ENCODE measurements at places on chromosomes 16 and 17.

DNA sequence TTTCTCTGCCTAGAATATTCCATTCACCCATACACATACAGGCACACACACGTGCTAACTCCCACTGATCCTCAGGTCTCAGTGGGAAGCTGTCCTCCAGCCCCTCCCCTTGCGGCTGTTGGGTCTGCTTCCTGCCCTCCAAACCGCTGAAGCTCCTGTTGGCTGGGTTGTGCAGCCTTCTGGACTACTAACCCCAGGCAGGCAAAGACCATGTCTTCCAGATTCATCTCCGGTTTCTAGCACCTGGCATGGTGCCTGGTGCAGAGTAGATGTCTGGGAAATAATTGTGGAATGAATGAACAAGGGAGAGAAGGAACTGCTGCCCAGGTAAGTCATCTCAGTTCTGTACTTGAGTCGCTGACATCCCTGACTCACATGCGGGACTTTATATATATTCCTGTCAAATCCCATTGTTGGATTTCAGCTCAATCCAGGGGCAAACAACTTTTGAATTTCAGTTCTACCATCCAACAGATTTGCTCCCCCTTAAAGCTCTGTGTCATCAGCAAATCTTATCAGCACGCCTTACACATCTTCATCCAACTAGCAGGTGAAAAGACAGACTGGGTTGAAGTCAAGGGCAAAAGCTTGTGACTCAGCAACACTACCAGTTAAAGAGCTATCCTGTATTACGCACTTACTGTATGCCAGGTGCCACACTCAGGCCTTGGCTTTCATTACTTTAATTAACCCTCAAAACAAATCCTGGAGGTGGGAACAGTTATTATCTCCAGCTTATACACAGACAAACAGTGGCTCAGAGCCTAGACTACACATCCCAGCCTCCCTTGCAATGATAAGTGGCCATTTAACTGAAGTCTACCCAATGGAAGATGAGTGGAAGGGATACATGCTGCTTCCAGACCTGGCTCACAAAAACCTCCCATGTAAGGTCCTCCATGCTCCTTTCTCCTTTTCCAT lies 51.1 kb downstream of the SRCIN1 start:
- no peak for DNase-seq

GRCh38 chr17:73722165-73722564 lies 77.9 kb upstream of the SDK2 start:
- DNase-seq: no peak

- no peak for DNase-seq
Observed at GRCh38 chr17:41539071-41539492, 11.0 kb upstream of the KRT19 start.

GRCh38 chr16:35735403-35736251 lies 2276.2 kb downstream of the TP53TG3F start:
- DNase-seq: no peak

DNA sequence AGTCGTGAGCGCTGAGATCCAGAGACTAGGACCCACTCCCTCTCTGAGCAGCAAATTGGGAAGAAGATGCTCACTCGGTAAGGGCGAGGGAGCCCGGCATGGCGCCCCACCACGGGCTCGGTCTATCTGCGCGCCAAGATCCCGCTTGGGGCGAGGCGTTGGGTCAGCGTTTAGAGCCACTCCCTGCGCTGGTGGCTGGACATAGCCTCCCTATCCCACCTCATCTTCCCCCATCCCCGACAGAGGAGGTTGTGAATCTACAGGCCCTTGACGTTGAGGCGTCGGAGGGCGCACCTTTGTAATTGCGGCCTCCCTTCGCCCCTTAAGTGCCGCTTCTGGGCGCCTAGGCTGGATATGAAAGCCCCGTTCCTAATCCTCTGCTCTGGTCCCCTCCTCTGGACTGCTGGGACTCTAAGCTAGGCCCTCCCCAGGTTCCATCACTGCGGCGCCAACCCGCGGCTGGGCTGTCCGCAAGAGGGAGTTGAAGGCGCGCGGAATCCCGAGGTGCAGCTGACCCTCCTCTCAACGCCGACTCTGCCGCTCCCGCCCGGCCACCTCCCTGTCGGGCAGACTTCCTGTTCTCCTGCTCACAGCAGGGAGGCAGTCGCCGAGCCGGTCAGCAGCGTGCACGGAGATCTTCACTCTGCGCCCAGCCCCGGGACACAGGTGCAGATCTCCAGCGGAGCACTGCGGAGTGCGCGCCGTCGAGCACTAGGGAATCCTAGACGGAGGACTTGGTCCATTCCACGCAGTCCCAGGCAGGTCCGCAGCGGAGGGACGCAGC lies 16.1 kb upstream of the HOXB9 start:
- DNase-seq: no peak

- DNase-seq: no peak
Observed at GRCh38 chr16:47721006-47721637, 260.0 kb downstream of the PHKB start.

- DNase-seq: no peak
Observed at GRCh38 chr17:43442711-43443110, 41.1 kb upstream of the DHX8 start.

GRCh38 chr17:57745242-57745641 lies at the start of gene CCDC182:
TSS of gene CCDC182 (minus strand) at chr17:57745299. CDS start at chr17:57745272, 27 bp downstream.
- no peak for DNase-seq

GRCh38 chr17:71189493-71189831 lies 931.4 kb upstream of the SOX9 start:
- DNase-seq: no peak

DNA sequence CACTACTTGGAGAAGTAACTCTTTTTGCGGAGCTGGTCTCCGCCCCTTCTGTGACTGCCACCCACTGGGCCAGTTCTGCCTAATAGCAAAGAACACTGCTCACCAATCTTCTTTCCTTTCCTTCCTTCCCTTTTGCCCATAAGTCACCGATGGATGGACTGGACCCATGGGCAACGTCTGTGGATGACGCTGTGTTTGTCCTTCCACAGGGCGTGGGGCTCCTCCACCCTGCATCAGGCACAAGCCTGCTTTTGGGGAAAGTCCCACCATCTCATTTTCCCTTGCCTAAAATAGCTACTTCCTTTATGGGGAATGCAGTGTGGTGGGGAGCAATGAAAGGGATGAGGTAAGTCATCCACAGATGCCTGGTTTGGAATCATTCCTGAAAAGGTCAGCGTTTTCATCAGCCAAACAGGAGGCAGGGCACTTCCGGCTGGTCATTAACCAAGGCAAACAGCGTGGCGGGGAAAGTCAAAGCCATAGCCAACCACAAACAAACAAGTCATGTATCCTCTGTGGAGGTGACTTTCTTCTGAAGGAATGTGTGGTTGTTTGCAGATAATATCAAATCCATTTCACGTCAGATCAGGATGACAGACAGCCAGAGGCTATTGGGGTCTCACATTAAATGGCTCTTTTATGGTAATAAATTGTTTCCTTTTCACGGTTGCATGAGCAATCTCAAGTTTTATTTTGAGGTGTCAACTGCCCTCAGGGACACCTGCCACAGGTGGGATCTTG lies 30.7 kb upstream of the MED9 start:
- DNase-seq: peak; percentile 50

DNA sequence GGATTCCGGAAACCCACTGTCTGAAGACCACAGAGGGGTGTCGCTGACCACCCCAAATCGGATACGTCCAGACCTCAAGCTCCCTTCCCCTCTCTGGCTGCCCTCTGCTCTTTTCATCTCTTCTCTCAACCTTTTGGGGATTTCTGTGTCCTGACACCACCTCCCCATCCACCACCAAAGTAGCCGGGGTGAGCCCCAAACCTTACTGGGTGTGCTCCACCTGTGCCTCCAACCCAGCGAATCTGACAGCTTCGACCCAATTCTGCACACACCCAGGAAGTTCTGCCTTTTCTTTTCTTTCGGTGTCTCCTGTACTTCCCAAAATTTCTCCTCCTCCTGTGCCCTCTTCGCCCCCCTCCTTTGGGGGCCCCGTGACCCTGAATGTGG lies 534 bp downstream of the KCTD11 start:
- no peak for DNase-seq

- DNase-seq: no peak
Observed at GRCh38 chr16:89944773-89945172, 3.8 kb upstream of the DEF8 start.

- DNase-seq: no peak
Observed at GRCh38 chr16:3582276-3583165, 5.3 kb upstream of the NLRC3 start.

DNA sequence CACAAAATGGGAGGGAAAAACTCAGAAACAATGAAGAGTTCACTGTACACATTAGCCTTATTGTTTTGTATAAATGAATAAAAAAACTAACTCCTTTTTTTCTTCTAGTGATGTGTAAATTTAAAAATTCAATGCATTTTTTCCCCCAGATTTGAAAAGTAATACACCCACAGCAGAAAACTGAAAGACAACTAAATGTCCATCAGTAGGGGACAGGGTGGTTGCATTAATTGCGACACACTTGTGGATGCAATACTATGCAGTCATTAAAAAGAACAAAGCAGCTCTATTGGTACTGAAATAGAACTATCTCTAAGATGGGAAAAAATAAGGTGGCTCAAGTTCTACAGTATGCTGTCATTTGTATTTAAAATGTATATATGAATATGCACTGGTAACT lies 13.7 kb upstream of the WIPI1 start:
- DNase-seq: no peak

DNA sequence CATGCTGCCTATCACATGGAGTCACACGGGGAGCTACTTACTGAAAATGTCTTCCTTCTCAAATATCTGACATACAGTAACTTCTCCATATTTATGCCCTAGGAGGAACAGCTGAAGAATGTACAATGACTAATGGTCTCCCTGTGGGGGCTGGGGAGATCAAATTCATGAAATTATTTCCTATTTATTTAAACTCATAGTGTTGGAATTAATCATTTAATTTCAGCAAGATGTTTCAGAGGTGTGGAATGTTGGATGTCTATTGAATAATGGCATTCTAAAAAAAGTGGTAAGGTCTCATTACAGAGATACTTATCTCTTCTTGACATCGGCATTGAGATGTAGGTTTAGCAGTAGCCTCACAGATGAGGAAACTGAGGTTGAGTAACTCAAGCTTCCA lies 214.3 kb upstream of the CDH11 start:
- DNase-seq: peak; percentile 89

GRCh38 chr16:80006241-80007215 lies 406.0 kb upstream of the MAF start:
- DNase-seq: no peak

DNA sequence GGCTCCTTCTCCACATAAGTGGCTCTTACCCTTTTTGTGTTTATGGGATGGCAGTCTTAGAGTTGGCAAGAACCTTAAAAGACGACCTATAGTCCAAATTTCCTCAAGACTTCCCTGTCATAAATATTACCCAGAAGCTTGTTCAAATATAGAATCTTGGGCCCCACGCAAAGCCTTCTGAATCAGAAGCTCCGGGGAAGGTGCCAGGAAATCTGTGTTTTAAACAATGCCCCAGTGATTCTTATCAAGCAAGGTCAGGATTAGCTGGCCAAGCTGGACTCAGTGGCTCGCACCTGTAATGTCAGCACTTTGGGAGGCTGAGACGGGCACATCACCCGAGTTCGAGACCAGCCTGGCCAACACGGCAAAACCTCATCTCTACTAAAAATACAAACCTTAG lies 85.7 kb downstream of the TIMM22 start:
- no peak for DNase-seq

DNA sequence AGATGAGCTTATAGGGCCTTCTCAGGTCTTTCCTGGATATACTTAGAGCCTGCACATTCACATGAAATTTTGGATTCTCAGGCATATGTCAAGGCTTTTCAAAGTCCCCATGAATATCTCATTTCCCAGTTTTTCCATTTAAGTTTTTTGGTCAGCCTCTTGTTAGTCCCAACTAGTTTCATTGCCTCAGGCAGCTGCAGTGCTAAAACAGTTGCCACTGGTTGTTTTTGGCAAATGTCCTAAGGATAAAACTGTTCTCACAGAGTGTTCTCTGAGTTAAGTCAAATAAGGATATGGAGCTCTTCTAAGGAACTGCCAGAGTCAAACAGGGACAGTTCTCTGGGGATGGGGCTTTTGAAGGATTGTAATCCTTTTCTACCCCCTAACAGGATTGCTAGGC lies 39.9 kb upstream of the ABCC11 start:
- DNase-seq: no peak

DNA sequence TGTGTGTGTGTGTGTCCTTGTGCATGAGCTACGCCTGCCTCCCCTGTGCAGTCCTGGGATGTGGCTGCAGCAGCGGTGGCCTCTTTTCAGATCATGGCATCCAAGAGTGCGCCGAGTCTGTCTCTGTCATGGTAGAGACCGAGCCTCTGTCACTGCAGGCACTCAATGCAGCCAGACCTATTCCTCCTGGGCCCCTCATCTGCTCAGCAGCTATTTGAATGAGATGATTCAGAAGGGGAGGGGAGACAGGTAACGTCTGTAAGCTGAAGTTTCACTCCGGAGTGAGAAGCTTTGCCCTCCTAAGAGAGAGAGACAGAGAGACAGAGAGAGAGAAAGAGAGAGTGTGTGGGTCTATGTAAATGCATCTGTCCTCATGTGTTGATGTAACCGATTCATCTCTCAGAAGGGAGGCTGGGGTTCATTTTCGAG lies 22.5 kb downstream of the STAT5A start:
- no peak for DNase-seq

GRCh38 chr16:3587547-3588110 lies 10.4 kb upstream of the NLRC3 start:
- DNase-seq: no peak

- no peak for DNase-seq
Observed at GRCh38 chr16:55284718-55285099, 39.3 kb upstream of the IRX6 start.
